Left colon (tissue), 2 donors: ENCODE measurements at places on chromosomes 2 and 18. TPM values are rescaled to one million over a fixed set of nuclear protein-coding genes. Genes with fewer than 3 reads are reported as not detected.

DNA sequence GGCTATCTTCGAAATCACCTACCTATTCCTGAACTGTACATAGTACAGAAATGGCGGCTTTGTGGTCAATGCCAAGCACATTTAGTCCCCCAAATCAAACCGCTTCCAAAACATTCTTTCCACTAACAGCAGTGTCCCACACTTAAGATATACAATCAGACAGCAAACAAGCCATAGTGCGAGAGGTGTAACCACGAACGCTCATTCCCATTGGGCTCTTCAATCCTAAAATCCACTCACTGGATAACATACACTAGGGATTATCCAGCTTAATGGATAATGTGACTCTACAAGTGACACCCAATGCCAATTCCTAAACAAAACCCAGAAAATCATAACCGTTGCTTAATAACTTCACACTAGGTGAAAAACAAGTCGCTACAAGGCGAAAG, 2.0 kb downstream of the XPO1 start:
- no peak for DNase-seq

DNA sequence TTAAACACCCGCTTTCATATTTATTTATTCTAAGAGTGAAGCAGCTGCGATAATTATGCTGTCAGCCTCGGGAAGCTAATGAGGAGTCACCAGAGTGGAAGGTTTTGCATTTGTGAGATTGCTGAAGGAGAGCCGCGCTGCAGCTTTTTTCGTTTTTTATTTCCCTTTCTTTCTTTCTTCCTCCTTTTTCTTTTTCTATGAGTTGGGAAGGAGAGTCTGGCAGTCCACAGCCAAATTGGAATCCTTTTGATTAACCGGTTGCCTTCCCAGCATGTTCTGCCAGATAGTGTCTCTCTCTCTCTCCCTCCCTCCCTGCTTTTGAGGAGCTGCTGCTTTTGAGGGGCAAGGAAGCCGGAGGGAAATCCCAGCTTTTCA, 82.1 kb downstream of the CDK15 start:
- no peak for DNase-seq

E2F6 gene
- 6.5 TPM for total RNA-seq

NEU2 gene
- total RNA-seq, result not detected

CD28 gene
- 0.34 TPM for total RNA-seq

SLC23A3 gene
- total RNA-seq, result 5.1 TPM

- DNase-seq, result no peak
Measured at GRCh38 chr2:198700319-198700718, 757.4 kb downstream of the SATB2 start.

DNA sequence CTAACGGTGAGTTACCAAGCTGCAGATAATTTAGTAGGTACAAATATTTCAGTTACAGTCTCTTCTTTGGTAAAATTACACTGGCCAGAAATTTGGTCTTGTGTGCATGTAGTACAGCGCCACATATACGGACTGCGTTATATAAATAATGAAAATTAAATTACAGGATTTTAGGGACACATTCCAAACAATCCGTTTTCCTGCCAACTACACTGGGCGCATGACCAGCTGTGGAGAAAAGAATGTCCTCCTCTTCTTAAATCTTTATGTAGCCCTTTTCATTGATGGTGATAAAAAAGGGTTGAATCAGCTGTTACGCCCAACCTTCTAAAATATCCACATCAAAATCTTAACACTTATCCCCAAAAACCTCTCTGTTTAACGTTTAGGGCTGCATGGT, 37.5 kb downstream of the TCF4 start:
- DNase-seq, result no peak

CDH2 gene
- 1.8 TPM for total RNA-seq

DNA sequence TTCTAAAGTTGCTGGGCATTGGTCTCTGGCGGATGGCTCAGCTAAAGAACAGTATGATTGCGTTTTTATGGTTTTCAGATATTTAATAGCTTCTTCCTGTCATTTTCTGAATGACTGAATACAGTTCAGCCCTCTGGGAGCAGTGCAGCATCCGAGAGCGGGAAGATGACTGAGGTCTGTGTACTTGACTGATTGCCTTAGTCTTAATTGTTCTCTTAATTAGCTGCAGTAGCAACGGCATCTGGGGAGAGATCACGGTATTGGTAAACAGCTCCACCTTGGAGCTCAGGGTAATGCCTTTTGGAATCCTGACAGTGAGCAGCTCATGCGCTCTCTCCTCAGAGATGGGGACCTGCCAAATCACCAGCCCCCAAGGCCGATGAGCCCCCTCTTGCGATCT, 481.4 kb upstream of the SPRED2 start:
- no peak for DNase-seq

CD207 gene
- not detected for total RNA-seq

CDH19 gene
- 5.4 TPM for total RNA-seq

GPR17 gene
- total RNA-seq, result 0.31 TPM

- DNase-seq, result peak; percentile 15
Measured at GRCh38 chr2:240467149-240467642, 31.7 kb downstream of the GPC1 start.

RNF125 gene
- total RNA-seq, result 8.5 TPM

DNA sequence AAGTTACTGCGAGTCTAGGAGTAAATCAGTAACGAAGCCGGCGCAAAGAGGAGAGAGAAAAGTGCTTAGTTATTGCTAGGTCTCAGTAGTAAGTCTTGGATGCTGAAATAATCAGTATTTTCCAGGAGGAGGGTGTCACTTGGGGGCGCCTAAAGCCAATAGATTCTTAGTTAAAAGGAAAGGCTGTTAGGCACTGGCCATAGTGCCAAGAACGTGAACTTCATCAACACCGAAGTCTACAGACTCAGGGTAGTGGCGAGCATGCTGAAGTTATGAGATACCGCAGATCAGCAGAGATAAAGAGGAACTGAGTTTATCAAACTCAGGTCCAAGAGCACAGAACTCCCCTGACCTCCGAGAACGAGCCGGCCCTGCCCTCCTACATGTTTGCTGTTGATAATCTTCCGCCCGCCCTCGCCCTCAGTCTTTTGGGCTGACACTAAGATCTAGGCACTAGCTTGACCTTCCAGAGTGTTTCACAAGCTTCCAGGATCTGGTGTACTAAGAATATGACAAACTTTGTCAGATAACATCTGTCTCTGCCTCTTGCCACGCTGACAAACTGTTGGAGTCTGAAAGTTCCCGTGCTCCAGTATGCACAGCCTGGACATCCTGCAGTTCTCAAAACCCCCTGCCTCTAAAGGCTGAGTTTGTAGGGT, 49.2 kb downstream of the CYB5A start:
- no peak for DNase-seq

- no peak for DNase-seq
Measured at GRCh38 chr2:129738799-129739198, 240.7 kb upstream of the RAB6C start.

GRCh38 chr2:234930397-234930796, 21.4 kb upstream of the SH3BP4 start:
- DNase-seq, result no peak

DNA sequence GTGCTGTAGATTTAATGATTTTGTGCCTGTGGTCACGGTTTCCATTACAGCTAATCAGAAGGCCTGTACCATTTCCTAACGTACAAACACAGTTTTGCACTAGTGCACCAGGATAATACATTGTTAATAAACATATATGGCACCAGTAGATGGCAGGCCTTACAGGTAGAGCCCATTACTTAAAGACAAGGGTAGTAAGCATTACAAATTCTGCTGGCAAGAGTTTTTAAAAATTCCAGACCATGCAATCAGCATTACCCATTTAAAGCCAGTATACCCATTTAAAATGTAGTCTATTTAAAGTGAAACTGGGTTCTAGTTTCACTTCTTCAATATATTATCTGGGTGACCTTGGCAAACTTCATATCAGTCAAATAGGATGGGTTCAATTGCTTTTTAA, 224.2 kb downstream of the NUP35 start:
- DNase-seq, result no peak

GRCh38 chr2:149394864-149395263, 64.5 kb downstream of the LYPD6 start:
- no peak for DNase-seq

DNA sequence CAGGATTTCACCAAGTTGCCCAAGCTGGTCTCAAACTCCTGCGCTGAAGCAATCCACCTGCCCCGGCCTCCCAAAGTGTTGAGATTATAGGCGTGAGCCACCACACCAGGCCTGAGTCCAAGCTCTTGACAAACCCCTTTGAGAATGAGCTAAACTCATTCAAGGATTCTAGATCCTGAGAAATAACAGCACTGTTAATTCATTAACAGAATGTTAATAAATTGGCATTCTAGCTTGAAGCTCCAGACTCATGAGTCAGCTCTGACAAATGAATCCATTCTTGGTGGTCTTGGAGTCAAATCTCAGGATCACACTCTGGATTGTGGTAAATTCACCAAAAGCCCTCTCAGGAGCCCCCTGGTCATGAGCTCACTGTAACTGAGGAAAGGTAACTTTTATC, 1.8 kb downstream of the NARS1 start:
- DNase-seq, result no peak

DNA sequence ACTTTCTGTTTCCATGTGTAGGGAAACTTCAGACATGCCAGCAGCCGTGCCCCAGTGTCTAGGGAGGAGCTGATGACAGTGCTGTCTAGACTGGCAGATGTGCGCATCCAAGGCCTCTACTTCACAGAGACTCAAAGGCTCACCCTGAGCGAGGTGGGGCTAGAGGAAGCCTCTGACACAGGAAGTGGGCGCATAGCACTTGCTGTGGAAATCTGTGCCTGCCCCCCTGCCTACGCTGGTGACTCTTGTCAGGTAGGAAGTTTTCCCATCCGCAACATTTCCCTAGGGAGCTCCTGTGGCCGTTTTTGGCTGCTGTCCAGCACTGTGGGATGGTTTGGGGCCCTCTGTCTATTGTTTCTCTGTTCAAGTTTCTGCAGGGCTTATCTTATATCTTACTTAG, 143.1 kb upstream of the TTC39C start:
- DNase-seq, result peak; percentile 61

DNA sequence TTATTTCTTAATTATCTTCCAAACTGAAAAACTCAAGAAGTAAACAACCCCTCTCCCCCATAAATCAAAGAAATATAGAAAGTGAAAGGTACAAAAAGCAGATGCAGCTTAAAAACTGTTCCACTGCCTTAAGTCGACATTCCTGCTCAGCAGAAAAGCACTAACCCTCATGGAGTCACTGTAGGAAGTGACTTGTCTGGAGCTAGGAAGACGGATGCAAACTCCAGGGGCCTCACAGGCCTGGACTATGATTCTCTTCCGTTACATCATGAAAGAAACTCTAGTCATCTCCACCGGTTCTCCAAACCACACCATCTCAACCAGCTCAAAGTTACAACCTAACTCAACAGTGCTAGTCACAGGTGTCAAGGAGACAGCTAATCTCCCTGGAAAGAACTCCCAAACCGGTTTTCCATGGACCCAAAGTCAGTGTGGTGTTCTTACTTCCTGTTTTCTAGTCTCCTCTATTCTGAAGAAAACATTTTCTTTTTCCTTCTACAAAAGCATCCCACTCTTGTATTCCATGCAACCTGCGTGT, 128.4 kb downstream of the PIEZO2 start:
- DNase-seq, result no peak

LIMS1 gene
- total RNA-seq, result 33.9 TPM
